Type B pancreatic cell (in vitro differentiated cells): ENCODE measurements at places on chromosomes 5 and 9.

DNA sequence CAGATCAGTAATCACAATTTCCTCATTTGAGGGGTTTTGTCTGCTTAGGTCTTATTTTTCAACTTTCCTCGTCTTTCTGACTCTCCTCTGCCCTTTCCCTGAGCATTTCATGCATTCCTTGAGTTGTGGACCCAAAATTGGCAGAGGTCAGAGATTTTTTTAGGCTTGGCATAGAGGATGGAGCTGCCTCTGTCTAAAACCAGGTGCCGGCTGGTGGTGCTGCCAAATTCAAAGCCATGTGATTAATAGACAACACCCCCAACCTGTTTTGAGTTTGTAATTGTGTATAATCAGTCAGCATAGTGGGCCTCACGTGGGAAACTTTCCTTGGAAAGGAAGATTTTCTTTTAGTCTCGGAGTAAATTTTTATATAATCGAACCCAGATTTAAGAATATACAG lies 39.6 kb downstream of the TJP2 start:
- DNase-seq: no peak

DNA sequence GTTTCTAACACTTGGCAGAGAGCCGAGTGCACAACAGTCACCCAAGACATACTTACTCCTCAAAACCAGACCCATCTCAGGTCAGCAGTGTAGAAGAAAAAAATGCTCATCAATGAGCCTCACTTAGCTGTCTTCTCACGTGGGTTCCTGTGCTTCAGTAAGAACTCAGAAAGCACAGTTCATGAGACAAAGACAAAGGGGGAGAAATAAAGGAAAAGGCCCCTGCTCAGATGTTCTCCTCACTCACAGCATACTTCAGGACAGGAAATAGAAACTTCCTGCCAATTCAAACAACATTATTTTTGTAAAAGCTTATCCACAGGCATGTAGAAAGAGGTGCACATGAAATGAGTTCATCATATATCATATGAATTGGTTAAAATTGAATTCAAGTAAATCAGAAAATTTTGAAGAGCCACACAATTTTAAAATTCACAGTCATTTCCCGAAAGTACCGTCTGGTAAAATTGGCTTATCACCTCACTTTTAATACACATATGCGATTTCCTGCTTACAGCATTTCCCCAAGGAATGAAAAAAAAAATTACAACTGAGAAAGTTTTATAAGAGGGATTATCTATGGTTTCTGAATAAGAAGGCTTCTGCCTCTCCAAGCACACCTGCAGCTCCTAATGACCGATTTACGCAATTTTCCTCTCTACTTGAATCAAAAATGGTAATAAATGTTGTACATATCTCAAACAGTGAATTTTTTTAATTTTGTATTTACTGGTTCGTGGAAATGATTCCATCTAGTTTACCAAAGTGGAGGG lies 328.3 kb downstream of the TMEM167A start:
- no peak for DNase-seq

DNA sequence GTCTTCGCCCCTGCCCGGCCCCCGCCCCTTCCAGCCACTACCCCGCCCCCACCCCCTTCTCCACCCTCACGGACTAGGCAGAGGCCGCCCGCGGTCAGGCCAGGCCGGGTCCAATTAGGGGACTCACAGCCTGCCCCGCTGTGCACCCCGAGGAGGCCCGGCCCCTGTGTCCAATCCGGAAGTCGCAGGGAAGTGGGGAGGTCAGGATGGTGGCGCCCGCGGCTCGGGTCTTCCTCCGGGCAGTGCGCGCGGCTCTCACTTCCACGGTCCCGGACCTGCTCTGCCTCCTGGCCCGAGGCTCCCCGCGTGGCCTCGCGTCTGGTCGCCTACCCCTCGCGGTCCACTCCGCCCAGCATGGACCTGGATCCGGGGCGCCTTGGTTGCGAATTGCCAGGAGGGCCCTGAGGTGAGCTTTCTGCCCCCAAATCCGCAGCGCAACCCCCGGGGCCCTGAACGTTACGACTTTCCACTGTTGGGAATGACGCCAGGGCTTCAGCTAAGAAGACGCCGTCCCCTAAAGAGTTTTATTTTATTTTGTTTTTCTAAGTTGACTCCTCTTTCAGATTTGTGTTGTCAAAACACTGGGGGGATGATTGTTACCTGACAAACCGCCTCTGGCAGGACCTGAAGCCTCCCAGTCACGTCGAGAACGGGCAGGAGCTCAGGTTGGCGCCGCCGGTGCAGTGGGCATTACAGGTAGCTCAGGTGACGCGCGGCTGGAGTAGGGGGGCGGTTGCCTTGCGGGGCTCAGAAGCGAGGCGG lies 763 bp upstream of the IRX2 start:
- DNase-seq: no peak

DNA sequence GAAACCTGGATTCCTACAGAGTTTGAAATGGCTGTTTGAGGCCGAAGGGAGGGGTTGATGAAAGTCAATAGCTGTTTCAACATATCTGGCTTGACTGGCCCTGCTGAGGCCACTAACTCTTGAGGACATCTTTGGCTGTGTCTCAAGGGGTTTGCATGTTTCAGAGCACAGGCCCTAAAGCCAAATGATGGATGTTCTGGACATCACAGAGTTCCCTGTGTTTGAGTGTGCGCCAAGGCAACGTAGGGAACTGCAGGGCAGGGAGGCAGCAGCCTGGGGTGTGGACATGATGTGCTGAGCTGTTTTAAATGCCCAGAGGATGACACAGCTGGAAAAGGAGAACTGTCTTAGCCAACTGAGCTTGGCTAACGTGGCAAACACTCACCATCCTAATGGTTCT lies 89.6 kb downstream of the RAPGEF1 start:
- no peak for DNase-seq

GRCh38 chr9:7944572-7944971 lies 145.0 kb upstream of the DMAC1 start:
- no peak for DNase-seq

GRCh38 chr5:55454282-55454681 lies 80.5 kb downstream of the PLPP1 start:
- no peak for DNase-seq
